ENCODE measurements at places on chromosomes 6 and 20. TPM values are rescaled to one million over a fixed set of nuclear protein-coding genes. Genes with fewer than 3 reads are reported as not detected.

The PRR18 gene
- 0.14 TPM for total RNA-seq

The PRSS35 gene
- not detected for total RNA-seq

DNA sequence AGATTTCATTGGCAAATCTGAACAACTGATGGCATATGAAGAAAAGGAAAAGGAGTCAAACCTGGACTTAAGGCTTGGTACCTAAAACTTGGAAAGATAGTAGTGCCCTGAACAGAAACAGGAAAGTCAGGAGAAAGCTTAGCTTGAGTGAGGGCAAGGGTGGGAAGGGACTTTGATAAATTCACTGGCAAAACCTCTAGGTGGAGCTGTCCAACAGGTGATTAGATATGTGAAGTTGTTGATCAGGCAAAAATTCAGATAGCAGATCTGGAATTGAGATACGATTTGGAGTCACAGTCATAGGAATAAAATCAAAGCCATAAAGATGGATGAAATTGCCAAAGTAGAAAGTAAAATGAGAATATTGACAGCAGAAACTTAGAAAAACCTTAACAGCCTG lies 16.1 kb upstream of the ZNF292 start:
- no peak for DNase-seq

DNA sequence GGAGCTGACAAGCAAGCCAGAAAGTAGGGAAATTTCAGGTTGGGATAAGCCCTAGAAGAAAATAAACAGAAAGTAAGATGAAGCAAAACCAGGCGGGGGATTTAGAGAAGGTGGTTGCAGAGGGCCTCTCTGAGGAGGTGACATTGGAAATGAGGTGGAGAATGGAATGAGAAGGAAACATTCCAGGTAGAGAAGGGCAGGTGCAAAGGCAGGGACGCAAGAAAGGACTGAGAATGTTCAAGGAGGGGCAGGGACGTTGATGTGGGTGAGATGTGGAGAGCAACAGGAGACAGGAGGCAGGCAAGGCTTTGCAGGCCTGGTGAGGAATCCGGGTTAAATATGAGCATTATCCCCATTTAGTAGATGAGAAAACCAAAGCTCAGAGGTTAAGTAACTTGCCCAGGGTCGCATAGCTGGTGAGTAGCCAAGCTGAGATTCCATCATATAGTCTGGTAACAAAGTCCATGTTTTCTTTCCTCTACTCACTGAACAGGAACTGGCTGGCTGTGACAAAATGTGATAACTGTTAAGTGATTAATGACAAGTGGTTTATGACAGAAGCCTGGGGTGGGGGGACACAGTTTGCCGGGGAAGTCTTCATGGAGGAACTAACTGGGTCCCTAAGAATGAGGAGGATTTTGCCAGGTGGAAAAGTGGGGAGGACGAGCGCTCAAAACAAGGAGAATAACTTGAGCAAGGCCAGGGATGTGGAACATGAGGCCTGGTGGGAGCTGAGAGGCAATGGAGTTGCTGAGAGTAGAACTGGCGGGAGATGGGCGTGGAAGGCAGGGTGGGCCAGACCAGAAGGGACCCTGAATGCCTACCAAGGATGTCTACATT lies 32.6 kb downstream of the MRPL14 start:
- no peak for DNase-seq

GRCh38 chr20:52783769-52784168 lies 188.4 kb upstream of the TSHZ2 start:
- no peak for DNase-seq

DNA sequence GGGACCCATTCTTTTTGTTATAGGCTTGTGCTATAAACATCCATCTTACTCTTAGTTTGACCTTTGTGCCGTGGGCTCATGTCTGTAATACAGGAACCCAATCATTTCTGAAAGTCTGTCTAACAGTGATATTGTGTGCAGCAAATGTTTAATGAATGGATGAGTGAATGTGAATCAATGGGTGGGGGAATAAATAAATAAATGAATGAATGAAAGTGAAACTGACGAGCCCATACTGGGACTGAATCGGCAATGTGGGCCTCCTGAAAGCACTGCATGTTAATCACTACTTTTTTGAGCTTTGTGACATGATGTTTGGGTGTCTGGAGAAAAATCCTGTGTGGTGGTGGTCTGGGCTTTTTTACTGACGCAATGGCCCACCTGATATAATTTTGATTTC lies 175.0 kb downstream of the GMPR start:
- DNase-seq: no peak

The ABHD16B gene
- not detected for total RNA-seq

The TNF gene
- 94.4 TPM for total RNA-seq

The FOXC1 gene
- total RNA-seq: 0.05 TPM

The TTLL9 gene
- not detected for total RNA-seq

The ANKEF1 gene
- 0.25 TPM for total RNA-seq

DNA sequence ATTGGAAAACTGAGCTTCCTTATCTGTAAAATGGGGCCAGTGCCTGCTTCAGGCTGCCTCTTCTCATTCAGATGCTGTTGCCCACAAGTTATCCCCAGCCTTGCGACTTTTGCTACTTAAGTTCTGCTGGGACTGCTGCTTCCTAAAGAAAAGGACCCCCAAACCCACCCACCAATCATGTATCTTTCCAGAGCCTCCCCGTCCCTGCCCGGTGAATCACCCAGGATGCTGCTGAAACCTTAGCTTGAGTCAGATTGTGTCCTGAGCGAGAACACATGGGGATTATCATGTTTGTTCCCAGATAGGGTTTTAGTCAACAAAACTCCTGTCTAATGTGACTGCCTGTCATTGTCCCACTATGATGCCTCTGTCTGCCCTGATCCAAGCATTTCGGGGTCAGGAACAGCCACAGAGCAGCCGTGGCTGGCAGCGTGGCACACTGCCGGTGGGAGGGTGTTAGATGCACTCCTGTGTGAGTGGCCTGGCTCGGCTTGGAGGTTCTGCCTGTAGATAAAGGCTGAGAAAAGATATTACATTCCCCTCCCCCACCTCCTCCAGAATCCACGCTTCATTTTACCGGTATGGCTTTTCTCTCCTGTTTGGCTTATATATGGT lies 79.9 kb downstream of the TOX2 start:
- DNase-seq: no peak

DNA sequence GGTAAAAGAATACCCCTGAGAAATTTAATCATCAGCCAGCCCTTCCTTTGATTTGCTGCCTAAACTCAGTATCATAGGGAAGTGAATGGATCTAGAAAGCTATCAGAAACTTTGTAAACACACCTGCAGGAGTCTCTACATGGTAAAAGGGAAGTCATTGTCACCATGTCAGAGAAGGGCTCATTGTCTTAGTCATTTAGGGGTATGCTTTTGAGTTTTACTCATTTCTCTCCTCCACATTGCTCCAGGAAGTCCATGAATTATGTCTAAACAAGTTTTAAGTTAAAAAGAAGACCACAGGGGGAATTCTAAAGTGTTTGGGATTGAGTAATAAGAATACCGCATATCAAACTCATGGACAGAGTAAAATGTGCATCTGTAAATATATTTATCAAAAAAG lies 2.5 kb downstream of the SLC17A1 start:
- no peak for DNase-seq

GRCh38 chr20:62518911-62519310 lies 43.1 kb upstream of the GATA5 start:
- no peak for DNase-seq
